ENCODE measurements at places on chromosomes 1 and 21. TPM values are rescaled to one million over a fixed set of nuclear protein-coding genes. Genes with fewer than 3 reads are reported as not detected.

DNA sequence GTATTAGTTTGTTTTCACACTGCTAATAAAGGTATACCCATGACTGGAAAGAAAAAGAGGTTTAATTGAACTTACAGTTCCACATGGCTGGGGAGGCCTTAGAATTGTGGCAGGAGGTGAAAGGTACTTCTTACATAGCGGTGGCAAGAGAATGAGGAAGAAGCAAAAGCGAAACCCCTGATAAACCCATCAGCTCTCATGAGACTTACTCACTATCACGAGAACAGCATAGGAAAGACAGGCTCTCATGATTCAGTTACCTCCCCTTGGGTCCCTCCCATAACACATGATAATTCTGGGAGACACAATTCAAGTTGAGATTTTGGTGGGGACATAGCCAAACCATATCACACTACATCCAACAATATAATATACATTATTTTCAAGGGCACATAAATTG is 145.7 kb upstream of the BARHL2 start:
- no peak for DNase-seq

DNA sequence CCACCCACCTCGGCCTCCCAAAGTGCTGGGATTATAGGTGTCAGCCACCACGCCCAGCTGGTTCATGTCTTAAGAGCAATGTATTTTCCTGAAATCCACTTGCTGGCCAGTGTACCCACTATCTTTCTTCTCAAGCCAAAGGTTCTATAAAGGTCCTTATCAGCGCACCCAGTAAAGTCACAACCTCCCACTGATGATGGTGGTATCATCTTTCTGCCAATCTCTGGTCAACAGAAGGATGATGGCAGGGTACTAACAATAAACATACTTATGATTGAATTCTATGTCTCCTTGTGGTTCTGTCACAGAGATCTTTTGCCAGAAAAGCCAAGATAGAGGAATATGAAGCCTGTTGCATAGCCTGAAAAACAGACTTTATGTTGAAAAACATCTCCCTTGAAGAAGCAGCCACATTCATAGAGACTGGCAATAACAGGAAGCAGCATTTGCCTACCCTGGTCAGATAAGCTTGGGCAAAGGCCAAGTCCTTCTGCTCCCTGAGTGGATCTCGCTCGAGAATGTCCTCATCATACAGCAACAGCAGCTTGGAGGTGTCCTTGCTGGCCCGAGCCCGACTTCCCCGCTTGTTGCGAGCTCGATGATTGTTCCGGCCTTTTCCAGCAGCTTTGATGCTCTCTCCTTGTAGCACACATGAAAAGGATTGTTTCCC is 73.0 kb downstream of the DAP3 start:
- DNase-seq: no peak

Gene NTNG1
- polyA plus RNA-seq: 3.3 TPM

DNA sequence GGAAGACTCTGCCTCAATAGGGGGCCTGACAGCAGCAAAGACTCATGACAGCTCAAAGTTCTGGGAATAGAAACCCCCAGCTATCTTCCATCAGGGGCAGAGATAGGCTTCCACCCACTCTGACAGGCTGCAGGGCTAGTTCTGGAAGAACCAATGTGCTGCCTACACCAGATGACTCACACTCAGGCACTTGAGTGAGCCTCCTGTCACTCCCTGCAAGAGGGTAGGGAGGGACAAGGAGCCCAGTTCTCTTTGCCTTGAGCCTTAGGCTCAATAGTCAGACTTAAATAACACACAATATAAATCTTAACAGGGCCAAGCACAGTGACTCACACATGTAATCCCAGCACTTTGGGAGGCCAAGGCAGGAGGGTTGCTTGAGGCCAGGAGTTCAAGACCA is 386.4 kb downstream of the HHAT start:
- DNase-seq: no peak

Gene RHOU
- 0.63 TPM for polyA plus RNA-seq

DNA sequence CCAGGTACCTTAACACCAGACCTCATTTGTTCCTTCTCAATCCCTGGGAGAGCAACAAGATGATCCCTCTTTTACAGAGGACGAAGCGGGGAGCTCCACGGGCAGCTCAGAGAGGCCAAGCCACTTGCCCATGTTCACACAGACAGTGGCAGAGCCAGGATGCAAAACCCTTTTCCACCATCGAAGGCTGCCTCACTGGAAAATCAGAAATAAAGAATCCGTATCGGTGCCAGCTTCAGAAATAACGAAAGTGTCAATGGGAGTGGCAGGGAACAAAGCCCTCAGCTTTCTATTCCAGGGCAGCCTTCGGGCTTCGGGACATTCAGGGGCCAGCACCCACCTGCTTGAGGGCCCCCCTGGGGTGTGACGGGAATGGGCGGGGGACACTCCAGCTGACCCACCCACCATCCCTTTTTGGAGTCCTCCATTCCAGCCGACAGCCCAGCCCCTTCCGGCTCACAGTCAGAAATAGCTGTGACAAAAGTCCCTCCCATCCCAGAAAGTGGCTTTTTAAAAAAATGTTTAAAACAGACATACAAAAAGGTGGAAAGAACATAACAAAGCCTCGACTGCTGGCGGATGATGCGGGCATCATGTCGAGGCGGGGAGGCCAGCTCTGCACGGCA is 6.0 kb downstream of the IFFO2 start:
- no peak for DNase-seq

Gene ZBTB7B
- 29.4 TPM for polyA plus RNA-seq

- DNase-seq: no peak
Observed at GRCh38 chr1:48066936-48067335, 69.8 kb upstream of the TRABD2B start.

Gene EPHA8
- not detected for polyA plus RNA-seq

DNA sequence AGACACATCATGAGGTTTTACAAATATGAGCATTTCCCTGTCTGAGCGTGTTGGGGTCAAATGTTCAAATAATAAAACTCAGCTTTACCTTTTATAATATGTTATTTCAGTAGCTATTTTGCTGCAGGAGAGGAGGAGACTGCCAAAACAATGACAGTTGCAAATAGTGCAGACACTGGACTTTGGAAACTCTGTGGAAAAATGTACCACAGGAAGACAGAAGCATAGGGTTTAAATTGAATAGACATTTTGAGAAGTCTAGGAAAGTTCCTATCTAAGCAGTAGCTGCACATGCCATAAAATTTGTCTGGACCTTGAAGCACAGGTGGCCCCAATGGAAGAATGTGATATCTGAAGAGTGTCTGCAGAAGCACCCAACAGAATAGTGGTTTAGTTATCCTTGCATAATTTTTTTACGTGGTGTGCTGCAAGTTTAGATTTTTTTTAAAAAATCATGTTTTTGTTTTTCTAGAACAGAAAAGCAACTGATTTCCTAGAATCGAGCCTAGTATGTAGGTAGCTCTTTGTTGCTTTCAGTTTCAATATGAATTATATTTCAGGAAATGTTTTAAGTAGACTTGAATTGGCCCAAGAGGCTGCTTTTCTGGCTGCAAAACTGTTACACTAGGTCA is 14.0 kb upstream of the GBP5 start:
- no peak for DNase-seq

- no peak for DNase-seq
Observed at GRCh38 chr1:100927276-100927675, 31.4 kb downstream of the SLC30A7 start.

DNA sequence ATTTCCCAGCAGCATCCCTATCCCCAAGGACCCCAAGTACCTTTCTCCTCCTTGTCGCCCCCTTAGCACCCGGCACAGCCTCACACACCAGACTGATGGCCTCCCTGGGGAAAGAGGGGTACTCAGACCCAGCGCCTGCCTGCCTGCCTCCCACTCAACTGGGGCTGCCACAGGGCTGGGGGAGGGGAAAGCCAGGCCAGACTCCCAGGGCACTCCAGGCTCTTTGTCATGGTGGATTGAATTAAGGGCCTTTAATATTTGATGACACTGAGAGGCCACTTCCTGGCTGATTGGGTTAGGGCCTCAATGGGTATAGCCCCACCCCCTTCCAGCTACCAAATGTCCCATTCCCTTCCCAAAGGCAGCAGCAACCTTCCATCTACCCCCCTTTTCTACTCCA is 1.8 kb downstream of the SHC1 start:
- no peak for DNase-seq

DNA sequence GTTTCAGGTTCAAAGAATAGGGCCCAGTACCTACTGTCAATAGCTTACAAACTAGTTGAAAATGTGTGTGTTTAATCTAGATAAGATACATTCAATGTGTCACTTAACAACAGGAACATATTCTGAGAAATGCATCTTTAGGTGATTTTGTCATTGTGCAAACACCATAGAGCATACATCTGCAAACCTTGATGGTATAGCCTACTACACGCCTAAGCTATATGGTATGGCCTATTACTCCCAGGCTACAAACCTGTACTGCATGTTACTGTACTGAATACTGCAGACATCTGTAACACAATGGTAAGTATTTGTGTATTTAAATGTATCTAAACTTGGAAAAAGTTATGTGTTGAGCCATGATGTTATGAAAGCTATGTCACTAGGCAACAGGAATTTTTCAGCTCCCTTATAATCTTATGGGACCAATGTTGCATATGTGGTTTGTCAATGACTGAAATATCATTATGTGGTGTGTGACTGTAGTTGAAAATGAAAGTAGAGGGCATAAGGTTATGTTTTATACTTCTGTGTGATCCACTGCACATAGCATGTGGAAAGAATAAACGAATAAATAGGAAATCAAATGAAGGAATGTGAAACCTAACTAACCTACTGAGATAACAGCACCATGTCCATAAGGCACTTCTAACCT is 129.0 kb upstream of the CAMK1G start:
- no peak for DNase-seq

DNA sequence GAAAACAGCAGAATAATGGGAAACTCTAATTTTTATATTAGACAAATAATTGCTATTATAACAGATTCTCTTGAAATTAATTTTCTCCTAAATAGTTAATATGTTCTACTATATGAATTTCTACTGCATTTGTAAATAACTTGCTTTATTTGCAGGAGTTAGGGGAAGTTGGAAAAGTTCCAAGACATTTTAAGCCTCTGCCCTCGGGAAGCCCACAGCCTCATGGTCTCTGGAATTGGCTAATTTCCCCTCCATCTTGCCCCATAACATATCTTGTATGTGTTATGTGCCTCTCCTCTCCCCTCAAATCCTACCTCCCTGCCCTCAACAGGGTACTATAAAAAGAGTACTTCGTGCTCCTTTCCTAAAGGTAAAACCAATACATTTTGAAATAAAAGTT is 271.4 kb upstream of the NR5A2 start:
- DNase-seq: no peak

Gene SPATA21
- polyA plus RNA-seq: not detected

DNA sequence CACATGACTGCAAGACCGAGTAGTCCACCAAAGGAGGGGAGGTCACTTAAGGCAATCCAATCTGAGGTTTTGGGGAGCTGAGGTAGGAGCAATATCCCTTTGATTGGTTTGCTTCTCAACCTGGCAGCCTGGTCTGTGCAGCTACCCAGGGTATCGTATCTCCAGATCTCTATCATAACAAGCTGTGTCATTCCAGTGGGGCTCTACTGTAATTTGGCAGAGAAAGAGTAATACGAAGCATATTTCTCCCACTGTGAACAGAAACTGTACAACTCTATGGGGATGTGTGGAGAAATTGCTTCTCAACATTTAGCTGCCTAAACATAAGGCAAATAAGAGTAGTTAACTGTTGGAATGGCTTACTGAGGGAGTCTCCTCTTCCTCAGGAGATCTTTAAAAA is 20.6 kb downstream of the CD101 start:
- DNase-seq: no peak

Gene KDF1
- polyA plus RNA-seq: not detected

- no peak for DNase-seq
Observed at GRCh38 chr1:1441002-1441888, 5.8 kb downstream of the VWA1 start.

DNA sequence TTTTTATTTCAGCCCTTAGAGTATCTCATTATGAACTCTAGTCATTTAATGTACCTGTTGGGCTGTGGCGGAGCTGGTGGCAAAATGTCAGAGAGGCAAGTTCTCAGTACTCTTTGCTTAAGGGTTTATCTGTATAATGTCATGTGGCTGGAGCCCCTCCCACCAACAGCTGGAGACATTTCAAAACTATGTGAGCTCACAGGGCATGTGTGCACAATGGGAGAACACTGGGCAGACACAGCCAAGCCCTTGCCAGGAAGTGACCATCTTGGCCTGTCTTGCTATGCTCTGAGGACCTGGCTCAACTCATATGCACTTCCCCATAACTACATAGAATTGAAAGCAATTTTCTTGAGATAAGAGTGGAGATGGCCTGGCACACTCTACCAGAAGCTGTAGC is 296.4 kb downstream of the PTPRU start:
- no peak for DNase-seq

Gene GPR52
- 0.09 TPM for polyA plus RNA-seq

Gene SMYD2
- 41.5 TPM for polyA plus RNA-seq

Gene ANKRD34A
- polyA plus RNA-seq: 1.4 TPM

- DNase-seq: no peak
Observed at GRCh38 chr1:58318157-58319005, 228.1 kb downstream of the OMA1 start.

GRCh38 chr1:227947676-227948492 is at the start of gene WNT9A:
WNT9A (minus strand) TSS chr1:227947932; CDS start chr1:227947887, 45 bp downstream.
- DNase-seq: no peak

Gene KMO
- not detected for polyA plus RNA-seq

DNA sequence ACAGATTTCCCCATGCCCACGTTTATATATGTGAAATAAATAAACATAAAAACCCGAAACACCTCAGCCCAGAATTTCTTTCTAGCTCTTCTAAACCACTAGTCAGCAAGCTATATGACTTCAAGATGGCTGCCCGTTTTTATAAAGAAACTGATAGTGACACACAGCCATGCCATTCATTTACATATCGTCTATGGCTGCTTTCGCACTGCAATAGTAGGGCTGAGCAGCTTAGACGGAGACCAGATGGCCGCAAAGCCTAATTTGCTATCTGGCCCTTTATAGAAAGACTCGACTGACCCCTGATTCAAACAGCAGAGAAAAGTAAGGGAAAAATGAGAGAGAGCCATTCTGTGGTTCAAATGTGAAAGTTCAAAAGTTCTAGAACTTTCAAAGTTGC is 45.7 kb upstream of the FMN2 start:
- DNase-seq: no peak

- no peak for DNase-seq
Observed at GRCh38 chr21:36610201-36610600, 88.7 kb upstream of the SIM2 start.

- DNase-seq: no peak
Observed at GRCh38 chr1:235073968-235074522, 54.6 kb downstream of the TOMM20 start.

GRCh38 chr1:11380500-11380899 is 98.5 kb upstream of the DISP3 start:
- DNase-seq: no peak

- DNase-seq: no peak
Observed at GRCh38 chr1:198563583-198563982, 23.1 kb upstream of the ATP6V1G3 start.

GRCh38 chr1:66676613-66677298 is 75.5 kb upstream of the DYNLT5 start:
- peak; percentile 89 for DNase-seq

- DNase-seq: no peak
Observed at GRCh38 chr1:150981177-150981804, 801 bp upstream of the ANXA9 start.

Measured in BJ (cell line).